PC-3 (cell line): ENCODE measurements at places on chromosomes 11 and 22.

GRCh38 chr11:18790883-18791206 lies 753 bp downstream of the PTPN5 start:
- no peak for DNase-seq

DNA sequence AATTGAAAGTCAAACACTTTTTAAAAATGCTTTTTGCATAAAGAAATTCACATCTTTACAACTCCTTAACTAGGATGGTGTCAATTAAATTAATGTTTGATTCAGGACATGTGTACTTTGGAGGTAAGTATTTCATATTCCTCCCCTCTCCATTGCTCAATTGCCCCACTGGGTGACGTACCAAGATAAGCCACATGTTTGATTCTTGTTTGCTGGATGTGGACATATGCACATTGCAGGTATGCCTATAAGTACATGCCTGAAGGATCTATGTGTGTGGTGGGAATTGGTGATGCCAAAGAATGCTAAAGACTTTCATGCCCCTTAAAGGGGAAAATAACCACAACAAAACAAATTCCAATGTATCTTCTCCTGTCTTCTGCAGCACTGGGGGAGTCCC lies 5.8 kb downstream of the CD44 start:
- peak; percentile 41 for DNase-seq

- DNase-seq = no peak
Measured at GRCh38 chr11:15970506-15971214, 385.7 kb downstream of the SOX6 start.

- DNase-seq = no peak
Measured at GRCh38 chr22:37484480-37485394, 1.4 kb downstream of the MFNG start.

DNA sequence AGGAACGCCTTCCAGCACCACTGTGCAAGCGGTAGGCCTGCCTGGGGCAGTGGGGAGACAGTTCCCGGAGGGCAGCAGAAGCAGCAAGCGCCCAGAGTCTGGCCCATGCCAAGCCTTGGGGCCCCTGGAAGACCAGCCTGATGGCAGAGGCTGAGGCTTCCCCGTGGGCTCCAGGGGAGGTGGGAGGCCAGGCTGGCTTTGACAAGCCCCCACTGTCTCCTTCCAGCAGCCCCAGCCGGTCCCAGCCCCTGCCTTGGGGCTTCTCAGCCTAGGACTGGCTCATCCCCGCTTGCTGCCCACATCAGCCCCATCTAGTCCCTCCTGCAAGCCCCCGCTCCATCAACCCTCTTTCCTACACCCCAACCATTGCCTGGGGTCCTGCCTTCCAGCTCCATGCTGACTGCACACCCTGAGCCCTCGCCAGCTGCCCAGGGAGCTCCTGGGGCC lies 46.7 kb downstream of the IGF2 start:
- DNase-seq = no peak

DNA sequence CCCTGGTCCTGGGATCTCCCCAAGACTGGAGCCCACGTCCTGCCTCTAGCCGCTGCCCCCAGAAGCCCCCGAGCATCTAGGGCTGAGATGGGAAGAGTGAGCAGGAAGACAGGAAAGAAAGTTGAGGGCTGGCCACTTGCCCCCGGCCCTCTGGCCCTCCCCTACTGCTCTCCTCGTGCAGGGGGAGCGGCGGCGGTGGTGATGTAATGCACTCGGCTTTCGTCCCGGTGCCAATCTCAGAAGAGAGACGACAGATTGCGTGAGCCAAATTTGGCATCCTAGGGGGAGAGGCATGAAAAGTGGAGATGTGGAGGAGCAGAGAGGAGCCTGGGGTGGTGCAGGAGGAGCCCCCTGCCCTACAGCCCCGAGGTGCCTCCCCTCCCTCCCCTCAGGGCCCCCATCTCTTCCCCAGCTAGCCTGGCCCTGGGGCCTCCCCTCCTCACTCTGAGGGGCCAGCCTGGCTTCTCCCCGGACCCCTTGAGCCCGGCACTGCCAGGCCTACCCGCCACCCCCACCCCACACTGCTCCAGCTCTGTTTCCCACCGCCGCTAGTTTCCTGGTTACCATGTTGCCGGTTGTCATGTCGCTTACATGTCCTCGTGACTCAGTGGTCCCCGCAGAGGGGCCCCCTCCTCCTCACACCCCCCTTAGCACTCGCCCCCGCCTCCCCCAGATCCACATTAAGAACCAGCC lies 2.5 kb downstream of the KCNJ4 start:
- no peak for DNase-seq

DNA sequence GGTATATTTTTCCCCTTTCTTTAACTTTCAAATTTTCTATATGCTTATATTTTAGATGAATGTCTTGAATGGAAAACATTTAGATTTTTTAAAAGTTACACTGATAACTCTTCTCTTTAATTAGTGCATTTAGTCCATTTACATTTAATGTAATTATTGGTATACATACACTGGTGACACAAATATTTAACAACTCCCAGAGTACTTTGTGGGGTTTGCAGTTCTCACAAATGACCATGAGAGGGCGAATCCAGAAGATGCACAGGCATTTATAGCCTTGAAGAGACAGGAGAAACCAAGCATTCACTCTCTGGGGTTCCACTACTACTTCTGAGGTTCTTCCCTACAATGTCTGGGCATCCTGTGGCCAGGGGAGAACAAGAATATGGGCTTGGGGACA lies 125.1 kb downstream of the TIMP3 start:
- DNase-seq = peak; percentile 6

- no peak for DNase-seq
Measured at GRCh38 chr11:134742224-134742612, 330.2 kb upstream of the B3GAT1 start.

GRCh38 chr22:22546490-22546889 lies 12.6 kb downstream of the PRAME start:
- DNase-seq = no peak

GRCh38 chr11:78226684-78227680 lies 38.3 kb downstream of the USP35 start:
- DNase-seq = no peak

DNA sequence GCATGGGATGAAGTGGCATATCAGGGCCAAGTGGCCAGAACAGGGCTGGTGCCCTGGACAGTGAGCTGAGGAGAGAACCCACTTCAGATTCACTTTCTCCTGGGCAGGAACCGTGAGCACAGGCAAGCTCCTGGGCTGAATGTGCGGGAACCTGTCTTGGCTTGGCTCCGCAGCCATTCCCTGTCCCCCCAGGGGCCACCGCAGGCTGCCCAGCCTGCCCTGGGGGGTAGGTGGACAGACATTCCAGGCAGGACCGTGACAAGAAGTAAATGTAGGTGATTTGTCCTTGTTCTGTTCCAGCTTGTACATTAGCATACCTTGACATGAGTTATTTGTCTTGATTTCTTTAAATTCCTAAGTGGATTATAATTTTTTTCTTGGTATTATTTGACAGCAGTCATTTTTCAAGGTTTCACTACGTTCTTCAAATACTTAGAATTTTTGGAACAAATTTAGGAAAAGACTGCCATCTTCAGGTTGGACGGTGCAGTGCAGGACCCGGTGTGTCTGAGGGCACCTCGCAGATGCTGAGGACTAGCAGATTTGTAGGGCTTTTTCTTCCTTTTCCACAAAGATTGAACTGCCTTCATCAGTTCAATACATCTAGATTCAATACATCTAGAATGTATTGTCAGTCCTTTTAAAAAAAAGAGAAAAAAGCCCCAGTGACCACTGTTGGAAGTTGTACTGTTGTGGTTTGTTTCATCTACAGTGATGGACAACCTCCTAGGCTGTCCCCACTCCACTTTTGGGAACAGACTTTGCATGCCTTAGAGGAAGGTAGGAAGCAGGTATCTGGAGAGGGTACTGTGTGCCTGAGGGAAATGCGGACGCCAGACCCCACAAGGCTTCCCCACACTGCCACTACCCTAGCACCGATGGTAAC lies 115.1 kb upstream of the RASSF10 start:
- peak; percentile 67 for DNase-seq

GRCh38 chr11:87878373-87878825 lies 296.8 kb downstream of the RAB38 start:
- DNase-seq = peak; percentile 75

GRCh38 chr11:76201672-76202412 lies 4.5 kb downstream of the WNT11 start:
- peak; percentile 8 for DNase-seq

GRCh38 chr22:18976197-18976751 lies 40.2 kb upstream of the PRODH start:
- no peak for DNase-seq

- no peak for DNase-seq
Measured at GRCh38 chr22:30881361-30882183, 87.0 kb downstream of the MORC2 start.

GRCh38 chr11:95415837-95416304 lies 184.9 kb upstream of the SESN3 start:
- no peak for DNase-seq
